ENCODE measurements at places on chromosomes 13 and 19.
A peak's percentile ranks its signal among the peaks of the same experiment; 100 is the strongest.

DNA sequence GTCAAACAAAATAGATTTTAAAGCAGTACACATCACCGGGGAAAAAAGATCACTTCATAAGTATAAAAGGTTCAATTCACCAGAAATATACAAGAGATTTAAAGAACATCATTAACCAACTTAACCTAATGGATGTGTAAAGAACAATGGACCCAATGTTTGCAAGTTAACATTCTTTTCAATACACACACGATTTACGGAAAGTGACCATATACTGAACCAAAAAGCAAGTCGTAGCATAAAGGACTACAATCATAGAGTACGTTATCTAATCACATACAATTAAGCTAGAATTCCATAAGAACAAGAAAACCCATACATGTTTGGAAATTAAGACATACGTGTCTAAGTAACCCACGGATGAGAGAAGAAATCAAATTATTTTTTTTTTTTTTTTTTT, 9.6 kb downstream of the TGDS start:
- no peak for DNase-seq

DNA sequence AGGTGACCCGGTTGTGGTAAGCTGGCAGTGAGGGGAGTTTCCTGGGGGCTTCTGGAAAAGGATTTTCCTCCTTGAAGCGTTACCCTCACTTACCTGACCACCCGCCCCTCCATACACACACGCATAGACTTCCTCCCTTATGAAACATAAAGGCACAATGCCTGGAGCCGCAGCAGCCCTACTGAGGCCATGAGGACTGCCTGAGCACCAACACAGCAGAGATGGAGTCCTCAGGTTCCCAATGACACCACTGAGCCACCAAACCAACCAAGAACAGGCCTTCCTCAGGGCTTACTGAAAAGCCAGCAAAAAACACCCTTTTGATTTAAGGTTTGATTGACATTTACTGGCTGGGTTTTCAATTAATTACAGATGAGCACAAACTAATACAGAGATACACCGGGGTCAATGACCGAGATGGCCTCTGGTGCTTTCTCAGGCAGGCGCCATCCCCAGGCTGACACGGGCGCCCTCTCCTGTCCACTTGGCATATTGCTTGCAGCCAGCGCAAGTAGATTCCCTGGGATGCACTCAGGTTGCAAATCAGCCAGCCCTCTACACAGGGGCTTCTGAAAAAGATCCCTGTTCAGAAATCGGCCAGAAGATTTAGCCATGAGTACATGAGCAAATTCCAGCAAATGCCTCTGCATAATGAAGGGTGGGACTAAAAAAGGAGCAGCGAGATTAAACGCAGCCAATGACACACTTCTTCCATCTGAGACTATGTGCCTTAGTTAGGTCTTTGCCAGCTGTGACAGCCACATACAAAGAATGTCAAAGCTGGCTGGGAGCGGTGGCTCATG, 14.8 kb downstream of the OPA3 start:
- DNase-seq: peak; percentile 47

- DNase-seq: no peak
These were observed 44.2 kb downstream of the PCDH8 start for GRCh38 chr13:52804202-52804641.

GRCh38 chr19:30318261-30318660, 53.9 kb upstream of the ZNF536 start:
- no peak for DNase-seq

DNA sequence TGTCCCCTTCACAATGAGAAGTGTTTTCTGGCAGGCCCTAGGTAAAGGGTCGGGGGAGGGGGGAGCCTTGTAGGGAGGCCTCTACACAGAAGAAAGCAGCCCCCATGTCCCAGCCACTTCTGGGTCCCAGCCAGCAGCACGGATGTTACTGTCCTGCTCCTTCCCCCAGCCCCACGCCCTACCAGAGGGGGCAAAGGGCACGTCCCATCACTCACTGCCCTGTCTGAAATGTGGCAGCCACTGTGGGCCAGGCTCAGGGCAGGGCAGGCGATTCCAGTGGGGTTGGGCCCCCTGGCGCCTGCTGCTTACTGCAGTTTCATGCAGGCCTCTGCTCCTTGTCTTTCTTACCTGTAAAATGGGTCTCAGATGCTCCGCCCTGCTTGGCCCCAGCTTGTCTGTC, 6.1 kb upstream of the SLC25A42 start:
- DNase-seq: no peak

DNA sequence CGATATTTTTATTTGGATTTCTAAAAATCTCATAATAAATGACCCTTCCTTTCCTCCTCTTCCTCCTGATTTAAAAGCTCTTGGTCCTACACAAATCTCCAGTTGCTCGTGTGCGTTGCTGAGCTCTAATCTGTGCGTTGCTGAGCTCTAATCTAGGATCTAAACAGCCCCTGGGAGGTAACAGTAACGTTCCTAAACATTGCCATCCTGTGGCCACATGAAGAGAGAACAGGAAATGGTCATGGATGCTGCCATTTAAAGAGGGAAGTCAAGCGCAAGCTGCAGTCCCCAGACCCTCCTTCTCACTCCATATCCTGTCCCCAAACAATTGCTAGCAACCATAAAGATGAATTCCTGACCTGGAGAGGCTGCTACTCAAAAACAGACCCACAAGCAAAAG, 170.8 kb downstream of the NUFIP1 start:
- no peak for DNase-seq

- no peak for DNase-seq
These were observed 1.4 kb downstream of the LENG9 start for GRCh38 chr19:54462047-54462654.

DNA sequence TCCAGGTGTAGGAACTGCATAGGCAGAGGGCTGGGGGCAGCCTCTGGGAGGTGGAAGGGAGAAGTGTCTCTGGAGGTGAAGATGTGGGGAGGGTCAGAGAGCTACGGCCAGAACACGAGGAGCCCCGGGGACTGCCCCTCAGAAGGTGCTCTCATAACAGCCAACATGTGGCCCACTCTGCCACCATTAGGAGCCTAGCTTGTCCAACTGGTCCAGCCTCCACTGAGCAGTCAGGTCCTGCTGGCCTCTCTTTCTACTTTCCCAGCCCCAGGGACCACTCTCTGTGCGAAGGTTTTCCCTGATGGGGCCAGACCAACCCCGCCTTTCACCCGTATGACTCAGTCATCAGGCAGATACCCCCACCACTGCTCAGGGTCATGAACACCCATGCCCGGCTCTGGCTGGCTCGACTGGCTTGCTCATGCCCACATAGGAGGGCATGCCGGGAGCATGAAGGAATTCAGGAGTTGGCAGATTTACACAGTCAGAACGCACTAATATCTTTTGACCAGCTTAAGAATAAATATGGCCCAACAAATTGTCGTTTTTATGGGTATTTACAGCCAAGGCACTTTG, 37.5 kb upstream of the C19orf12 start:
- DNase-seq: no peak

DNA sequence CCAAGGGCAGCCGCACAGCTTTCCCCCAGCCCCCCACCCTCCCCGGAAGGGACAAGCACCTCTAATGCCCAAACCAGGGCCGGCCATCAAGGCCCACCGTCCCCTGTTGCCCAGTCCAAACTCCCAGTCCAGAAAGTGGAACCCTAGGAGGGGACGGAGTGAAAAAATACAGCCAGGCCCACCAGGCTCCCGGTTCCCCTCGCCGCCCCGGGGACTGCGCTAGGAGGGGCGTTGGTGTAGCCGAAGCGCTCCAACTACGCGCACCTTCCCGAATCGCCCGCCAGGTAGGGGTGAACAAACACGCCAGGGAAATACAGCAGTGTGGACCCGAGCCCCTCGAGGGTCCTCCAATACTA, 1.3 kb downstream of the KLF16 start:
- no peak for DNase-seq

- DNase-seq: no peak
These were observed 100.4 kb upstream of the GJB6 start for GRCh38 chr13:20332361-20333096.

DNA sequence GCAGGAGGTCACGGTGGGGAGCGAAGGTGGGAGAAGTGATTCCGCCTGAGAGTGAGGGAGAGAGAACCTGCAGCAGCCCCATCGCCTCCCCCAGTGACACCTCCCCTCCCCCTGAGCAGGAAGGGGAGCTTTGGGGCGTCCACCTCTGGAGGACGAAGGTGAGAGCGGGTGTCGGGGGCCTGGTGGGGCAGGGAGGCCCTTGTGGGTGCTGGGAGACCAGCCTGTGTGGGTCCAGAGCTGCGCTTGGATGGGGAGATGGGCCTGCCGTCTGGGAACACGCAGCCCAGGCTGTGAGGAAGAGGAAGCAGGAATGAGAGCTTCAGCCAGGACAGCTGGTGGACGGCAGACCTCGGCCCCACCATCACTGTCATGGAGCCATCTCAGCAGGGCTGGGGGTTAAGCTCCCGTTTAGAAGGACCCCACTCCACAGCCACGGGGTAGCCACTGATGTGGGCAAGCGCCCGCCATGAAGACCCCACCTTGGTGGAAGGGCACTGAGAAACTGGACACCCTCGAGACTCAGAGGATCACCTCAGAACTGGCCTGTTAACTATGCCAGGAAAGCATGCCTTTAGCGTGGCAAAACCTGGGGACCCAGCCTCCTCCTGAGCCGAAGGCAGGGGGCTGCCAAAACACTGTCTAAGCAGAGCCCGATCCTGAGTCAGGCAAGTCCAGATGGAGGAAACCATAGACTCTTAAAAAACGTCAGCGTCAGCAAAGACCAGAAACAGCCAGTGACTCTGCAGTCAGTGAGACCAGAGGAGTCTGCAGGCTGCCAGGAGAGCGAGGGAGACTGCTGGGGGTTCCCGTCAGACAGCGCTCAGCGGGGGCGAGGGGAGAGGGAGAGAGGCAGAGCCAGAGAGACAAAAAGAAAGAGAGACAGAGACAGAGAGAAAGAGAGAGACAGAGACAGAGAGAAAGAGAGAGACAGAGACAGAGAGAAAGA, 6.4 kb upstream of the PROZ start:
- DNase-seq: peak; percentile 26

DNA sequence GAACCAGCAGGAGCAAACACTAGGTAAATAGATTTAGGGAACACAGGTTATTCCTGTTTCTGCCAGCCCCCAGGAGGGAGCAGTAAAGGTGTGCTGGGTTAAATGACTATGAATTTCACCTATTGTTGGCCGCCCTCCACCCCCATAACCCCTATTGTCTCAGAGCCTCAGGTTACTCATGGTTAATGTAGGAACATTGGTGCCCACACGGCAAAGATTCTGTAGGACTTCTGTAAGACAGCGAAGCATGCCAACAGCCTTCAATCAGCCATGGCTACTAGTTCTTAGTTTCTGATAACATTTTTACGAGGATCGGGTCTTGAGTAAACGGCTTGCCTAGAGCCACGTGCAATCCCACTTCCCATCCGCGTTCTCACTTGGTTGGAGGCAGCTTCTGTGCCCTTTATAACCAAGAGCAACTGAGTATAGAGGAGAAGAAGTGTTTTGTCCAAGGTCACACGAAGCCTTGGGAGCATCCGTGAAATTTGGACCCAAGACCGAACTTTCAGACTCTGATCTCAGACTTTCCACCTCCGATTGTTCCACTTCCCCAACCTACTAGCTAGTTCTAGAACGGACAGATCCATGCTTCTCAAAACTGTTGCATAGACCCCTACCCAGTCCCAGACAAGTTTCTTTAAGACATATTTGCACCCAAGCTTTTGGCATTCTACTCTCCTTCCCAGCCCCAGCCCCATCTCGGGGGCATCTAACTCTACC, 5.1 kb upstream of the CACNG8 start:
- no peak for DNase-seq

GRCh38 chr13:33547035-33547434, 261.5 kb upstream of the STARD13 start:
- DNase-seq: no peak

DNA sequence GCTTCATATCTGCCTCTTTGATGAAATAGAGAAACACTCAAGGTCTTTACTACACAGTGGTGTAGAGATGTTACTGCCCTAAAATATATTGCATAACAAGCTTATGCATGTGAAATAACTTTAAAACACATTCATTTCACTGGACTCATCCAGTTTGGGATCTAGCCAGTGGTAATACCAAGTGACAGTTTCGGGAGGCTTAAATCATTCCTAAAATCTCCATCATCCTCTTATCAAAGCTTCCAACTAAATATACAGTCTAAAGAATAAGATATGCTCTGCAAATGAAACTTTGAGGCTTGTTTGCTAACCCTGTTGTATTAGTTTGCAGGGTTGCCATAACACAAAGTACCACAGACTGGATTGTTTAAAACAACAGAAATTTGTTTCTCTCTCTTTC, 52.8 kb downstream of the THSD1 start:
- no peak for DNase-seq

GRCh38 chr19:40184273-40184672, 7.0 kb upstream of the MAP3K10 start:
- no peak for DNase-seq

GRCh38 chr19:29841559-29842367, 30.0 kb downstream of the CCNE1 start:
- no peak for DNase-seq

DNA sequence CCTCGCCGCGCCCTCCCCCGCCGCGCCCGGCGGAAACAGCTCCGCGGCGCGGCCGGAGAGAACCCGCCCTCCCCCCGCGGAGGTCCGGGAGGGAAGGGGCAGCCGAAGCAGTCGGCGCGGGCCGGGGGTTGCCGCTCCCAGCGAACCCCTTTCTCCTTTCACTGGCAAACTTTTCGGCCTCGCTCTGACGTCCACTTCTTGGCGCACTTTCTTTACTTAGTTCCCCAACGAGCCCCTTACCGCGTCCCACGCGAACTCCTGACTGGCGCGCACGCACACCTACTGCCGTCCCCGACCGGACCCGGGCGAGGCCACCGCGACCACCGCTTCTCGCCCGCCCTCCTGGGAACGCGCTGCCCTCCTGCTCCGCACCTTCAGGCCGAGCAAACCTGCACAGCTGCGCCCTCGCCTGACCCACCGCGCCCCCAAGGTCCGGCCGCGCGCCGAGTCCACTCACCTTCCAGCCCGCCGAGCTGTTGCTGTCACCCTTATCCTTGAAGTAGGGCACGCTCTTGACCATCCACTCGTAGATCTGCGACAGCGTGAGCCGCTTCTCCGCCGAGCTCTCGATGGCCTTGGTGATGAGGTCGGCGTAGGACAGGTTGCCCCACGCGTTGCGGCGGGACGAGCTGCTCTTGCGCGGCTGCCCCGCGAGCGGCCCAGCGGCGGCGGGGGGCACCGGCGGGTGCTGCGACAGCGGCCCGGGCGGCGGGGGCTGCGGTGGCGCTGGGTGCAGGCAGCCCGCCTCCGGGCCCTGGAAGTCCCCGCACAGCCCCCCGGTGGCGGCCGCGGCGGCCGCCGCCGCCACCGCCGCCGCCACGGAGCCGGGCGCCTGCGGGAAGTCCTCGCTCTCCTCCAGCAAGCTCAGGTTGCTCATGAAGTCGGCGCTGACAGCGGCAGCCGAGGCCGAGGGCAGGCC, 1.1 kb downstream of the FOXO1 start:
- DNase-seq: peak; percentile 43

GRCh38 chr19:17758515-17758914, 7.2 kb downstream of the FCHO1 start:
- no peak for DNase-seq

DNA sequence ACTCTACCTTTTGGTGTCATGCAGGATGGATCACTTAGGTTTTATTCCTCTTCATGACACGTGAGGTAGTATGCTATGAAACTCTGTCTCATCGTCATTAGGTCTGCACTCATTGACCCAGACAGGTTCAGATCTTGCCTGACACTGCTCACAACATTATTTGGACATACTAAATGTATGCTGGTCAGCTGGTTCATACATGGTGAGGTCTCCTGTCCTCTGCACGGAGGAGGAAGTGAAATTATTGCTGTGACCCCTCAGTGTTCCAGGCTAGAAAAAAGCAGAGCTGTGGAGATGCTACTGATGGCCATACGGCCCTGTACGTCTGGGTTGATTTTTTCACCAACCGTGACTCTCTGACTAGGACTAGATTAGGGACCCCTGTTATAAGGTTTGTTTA, 35.8 kb downstream of the LATS2 start:
- DNase-seq: no peak

GRCh38 chr19:19627621-19628500, at the start of gene LPAR2:
Gene LPAR2 (minus strand): TSS chr19:19628220. CDS start chr19:19627275, 945 bp downstream.
- DNase-seq: peak; percentile 74
